ENCODE measurements at places on chromosomes 13 and 19.

GRCh38 chr19:21604351-21604926 lies 99.0 kb downstream of the ZNF429 start:
- DNase-seq, result no peak

DNA sequence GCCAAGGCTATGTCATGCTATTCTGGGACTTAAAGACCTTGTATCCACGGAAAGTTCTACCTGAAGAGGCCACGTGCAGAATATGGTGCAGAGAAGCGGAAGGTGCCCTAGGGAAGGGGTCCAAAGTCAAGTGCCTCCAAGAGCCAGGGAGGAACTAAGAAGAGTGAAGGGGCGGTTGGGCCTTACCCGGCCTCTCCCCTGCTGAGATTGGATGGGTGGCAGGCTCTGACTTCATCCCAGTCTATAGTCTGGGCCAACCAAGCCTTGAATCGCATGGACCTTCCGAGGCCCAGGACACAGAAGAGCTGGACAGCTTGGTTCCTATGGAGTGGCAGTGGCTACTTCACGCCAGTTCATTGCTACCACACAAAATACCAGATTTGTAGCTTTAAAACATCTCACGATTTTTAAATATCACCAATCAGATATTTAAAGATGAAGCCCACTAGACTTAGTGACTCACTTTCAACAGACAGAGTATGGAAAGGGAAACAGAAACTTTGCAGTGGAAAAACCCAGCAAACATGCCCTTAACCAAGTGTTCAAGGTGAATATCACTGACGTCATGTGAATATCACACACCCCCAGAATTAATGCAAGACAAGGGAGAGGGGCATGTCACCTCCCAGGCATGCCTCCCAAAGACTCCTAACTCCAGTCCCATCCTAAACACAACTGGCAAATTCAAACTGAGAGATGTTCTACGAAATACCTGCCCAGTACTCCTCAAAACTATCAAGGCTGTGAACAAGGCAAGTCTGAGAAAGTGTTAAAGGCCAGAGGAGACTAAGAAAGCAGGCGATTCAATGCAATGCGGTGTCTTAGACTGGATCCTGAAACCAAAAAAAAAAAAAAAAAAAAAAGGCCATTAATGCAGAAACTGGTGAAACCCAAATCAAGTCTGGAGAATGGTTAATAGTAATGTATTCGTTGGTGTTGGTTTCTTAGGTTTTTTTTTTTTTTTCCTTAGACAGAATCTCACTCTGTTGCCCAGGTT lies 10.2 kb downstream of the C19orf12 start:
- no peak for DNase-seq

DNA sequence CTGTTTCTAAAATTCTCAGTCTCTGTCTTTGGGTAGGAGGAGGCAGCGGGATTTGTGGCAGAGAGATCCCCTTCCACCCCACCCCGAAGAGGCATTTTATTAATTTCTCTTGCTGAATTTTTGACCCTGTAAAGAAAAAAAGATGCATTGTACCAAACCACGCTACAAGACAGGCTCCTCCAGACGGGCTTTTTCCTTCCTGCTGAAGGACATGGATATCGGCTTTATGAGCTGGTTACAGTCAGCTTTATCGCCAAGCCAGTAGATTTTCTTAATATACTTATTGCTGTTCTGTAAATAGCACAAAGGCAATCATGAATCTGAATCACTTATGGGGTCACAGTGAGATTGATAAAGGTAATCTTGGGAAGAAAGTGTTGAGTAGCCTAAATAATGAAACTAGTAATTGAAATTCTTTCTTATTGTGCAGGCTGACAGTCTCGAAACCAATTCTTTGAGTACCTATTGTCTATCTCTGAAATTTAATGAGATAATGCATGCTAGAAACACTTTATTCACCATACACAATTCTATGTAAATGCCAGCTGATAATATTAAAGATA lies 24.5 kb downstream of the MBNL2 start:
- DNase-seq, result no peak

DNA sequence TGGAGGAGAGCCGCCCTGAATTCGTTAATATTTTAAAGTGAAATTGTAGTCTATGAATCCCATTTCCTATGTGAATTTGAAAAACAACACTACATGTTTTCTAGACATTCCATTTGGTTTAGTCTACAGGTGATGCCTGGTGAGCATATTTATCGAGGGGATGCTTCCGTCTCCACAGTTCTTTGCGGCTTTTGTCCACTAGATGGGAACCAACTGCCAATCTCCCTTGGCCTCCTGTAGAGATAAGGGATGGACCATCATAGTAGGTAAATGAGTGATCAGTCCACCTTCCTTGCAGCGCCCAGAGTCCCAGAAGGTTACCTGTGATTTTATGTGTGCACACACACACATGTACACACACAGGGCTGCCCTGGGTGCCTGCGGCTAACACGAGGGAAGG lies 289.8 kb upstream of the SOX21 start:
- DNase-seq, result no peak

DNA sequence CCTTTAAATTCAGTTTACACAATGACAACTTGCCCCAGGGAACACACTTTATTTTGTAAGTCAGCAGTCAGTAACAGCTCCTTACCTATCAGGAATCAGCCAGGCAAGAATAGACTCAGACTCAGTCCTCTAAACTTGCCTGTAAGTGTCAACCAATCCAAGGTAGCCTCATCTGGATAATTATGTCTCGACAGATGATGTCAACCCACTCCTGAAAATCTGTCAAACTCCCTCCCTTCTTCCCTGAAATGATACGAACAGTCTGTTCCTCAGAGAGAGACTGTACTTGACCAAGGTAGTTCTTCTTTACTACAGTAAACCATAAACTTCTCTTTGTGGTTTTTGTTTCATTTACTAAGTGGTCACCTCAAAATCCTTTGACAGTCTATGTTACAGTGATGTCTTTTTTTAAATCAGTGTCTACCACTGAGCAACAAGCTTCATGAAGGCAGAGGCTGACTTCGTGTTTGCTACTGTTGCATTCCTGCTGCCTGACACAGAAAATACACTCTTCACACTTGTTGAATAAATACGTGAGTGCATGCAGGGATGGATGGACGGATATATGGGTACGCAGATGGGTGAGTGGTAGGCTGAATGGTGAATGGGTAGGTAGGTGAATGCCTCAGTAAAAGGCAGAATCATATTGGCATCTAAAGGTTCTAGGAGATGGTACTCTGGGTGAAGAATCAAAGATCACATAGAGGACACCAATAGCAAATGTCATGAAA lies 17.5 kb upstream of the FREM2 start:
- no peak for DNase-seq

- no peak for DNase-seq
Measured at GRCh38 chr13:51549593-51549992, 34.7 kb upstream of the WDFY2 start.

Data from stimulated activated CD8-positive, alpha-beta memory T cell treated with anti-CD3 and anti-CD28 coated beads, Interleukin-15, amount 100 ng/mL, for 24 hours (primary cell).